ENCODE measurements at places on chromosomes 7 and 10. TPM values are rescaled to one million over a fixed set of nuclear protein-coding genes. Genes with fewer than 3 reads are reported as not detected.

The CCL26 gene
- 0.20 TPM for polyA plus RNA-seq

The LRIT1 gene
- polyA plus RNA-seq, result not detected

DNA sequence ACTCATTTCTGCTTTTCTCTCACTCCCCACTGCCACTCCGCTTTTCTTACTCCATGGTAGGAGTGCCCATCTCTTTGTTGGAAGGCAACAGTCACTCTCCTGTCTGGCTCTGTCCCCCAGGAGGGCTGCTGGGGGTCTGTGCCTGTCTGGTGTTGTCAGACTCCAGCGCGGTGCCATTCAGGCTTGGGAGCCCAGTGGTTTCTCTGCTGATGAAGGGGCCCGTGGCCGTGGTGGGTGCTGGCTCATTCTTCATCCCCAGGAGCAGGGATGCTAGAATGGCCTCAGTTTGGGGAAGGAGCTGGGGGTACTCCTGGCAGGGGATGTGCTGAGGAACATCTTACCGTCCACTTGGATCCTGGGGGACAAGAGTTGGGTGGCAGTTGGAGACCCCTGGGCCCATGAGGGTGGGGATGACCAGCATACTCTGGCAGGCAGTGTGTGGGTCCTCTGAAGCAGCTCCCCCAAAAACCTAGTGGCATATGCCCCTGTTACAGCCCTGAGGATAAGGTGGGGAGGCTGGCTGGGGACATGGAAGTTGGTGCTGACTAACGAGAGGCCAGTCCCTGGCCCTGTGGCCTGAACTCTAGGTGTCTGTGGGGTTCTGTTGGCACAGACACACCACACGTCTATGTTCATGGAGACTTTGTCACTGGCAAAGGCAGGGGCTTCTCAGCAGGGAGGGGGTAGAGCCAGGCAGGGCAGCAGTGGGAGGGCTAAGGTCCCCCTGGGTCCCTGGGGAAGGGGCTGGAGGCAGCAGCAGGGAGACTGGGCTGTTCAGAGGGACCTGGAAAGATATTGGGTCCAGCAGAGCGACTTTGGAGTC, 102.8 kb upstream of the RET start:
- no peak for DNase-seq

- no peak for DNase-seq
Measured at GRCh38 chr7:129189661-129190310, 1.4 kb downstream of the SMO start.

- no peak for DNase-seq
Measured at GRCh38 chr7:112453505-112454171, 3.4 kb downstream of the IFRD1 start.

- no peak for DNase-seq
Measured at GRCh38 chr10:122995936-122996335, 12.7 kb downstream of the IKZF5 start.

DNA sequence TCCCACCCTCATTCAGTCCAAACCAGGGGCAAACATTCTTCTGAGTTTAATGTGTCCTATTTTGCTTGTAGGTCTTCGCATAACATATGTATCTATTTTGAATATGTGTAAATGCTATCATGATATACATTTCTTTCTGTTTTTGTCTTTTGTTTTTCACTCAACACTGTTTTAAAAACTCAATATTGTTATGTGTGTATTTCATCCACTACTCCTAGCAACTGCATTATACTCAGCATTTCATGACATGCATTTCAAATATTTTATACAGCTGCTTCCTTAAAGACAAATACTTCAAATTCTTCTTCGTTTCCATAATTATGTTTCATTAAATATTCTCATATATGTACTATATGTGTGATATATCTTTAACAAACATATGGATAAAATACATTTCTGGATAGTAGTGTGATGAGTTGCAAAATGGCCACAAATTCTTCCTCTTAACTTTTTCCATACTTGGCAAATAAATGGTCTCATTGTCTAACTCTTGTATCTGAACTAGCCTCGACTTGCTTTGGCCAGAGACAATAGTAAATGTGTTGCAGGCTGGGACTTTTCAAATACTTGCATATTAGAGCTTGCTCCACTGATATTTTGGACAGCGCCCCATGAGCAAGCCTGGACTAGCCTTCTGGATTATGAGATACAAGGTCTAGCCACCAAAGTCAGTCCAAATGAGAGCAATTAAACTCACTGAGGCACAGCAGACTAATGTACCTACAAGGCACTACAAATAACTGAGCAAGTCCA, 539.7 kb upstream of the KCND2 start:
- DNase-seq, result peak; percentile 23

DNA sequence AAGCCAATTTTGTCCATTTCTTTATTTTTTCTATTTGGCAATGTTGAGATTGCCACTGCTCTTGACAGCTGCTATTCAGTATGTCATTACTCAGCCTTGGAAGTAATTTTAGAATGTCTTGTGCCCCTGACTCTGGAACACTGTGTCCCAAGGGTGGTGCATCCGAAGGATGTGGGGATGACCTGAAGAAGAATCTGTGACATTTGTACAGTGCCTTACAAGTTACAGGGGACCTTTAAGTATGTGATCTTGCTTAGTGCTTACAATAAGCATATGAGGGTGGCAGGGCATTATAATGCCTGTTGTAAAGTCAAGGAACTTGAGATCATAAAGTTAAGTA, 239.5 kb downstream of the REEP3 start:
- no peak for DNase-seq

The DNAJC9 gene
- polyA plus RNA-seq, result 14.1 TPM

DNA sequence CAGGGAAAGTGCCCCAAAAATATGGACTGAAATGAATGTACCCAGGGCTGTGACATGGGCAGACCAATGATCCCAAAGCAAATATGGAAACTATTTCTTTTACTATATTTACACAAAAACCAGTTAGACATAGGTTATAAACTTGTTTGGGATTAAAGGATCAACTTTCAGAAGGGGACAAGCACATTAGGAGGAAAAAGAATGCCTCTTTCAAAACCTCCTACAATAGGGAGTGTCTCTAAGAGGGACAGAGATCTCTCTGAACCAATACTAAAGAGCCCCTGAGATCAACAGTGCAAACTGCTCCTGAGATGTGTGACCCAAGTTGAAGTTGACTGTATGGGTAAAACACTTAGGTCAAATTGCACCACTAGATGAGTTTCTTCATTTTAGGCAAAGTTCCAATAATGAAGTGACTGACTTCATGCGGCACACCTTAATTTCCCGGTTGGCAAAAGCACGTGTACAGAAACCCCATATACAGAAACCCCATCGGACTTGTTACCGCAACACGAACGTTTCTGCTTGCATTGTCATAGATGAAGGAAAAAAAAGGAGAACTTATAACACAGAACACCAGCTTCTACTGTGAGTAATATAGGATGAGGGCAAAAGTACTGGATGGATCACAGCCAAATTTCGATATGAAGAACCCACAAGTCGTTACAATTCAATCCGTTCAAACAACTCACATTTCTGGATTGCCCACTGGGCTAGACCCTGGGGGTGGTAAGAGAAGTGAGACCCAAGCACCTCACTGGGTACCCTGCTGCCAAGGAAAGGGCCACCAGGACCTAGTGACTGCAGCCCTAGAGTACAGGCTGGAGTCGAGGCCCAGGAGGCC, 4.3 kb downstream of the SVIL start:
- peak; percentile 80 for DNase-seq

The MEOX2 gene
- not detected for polyA plus RNA-seq

Measured in keratinocyte (primary cell).